Activated T-helper 1 cell treated with anti-CD3 and anti-CD28 coated beads, Interleukin-12 subunit alpha, Interleukin-12 subunit beta, Interleukin-2, Interleukin-4 antibody, amounts not matched to agents 30 ng/mL and 10 ng/mL and 1 ng/mL, durations not matched to agents 14 hours and 24 hours and 36 hours (primary cell): ENCODE measurements at places on chromosomes 4 and X. TPM values are rescaled to one million over a fixed set of nuclear protein-coding genes. Genes with fewer than 3 reads are reported as not detected.
A peak's percentile ranks its signal among the peaks of the same experiment; 100 is the strongest.

GRCh38 chr4:68951806-68952585 lies 392 bp upstream of the UGT2A3 start:
- no peak for DNase-seq

GRCh38 chr4:57462843-57463242 lies 352.7 kb upstream of the IGFBP7 start:
- no peak for DNase-seq

DNA sequence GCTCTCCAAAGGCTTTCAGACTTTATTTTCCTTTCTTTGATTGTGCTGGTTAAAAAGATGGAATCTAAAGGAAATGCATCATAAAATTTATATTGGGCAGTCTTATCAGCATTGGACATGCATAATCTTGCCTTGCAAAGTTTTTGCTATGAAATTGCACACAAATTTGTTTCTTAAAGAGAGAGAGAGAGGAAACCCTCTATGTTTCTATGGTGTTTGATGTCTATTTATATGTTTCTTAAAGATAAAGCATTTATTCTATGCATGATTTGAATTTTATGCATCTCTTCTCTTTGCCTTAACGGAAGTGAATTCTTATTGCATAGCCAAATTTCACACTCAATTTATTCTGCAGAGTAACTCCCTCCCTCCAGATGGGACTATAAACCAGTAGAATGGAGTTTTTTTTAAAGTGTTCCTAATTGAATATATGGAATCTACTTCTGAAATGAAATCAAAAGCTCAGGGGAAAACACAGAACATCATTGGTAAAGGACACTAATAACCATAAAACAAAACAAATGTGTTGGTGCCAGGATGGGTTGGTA lies 83.5 kb upstream of the PPARGC1A start:
- DNase-seq: no peak

- DNase-seq: no peak
These were observed 603 bp downstream of the MAD2L1 start for GRCh38 chr4:120065974-120066516.

GRCh38 chr4:148164557-148164956 lies 277.7 kb downstream of the NR3C2 start:
- DNase-seq: no peak

- no peak for DNase-seq
These were observed 397.0 kb downstream of the GPAT3 start for GRCh38 chr4:83932750-83933391.

DNA sequence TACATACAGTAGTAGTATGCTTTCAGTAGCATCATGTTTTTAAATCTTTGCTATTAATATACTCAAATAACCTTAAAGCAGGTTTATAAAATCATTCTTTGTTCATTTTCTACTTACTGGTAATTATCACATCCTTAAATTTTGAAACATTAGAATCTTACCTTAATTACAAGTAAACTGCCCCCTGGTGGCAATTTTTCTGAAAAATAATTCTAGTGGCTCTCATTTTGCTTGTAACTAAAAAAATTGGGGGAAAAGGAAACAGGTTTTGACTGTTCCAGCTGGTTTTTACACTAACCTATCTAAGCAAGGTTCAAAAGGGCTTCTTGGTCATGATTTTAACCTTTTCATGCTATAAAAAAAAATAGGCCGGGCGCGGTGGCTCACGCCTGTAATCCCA lies 18.5 kb upstream of the DCAF4L1 start:
- DNase-seq: no peak

GRCh38 chrX:96436105-96436504 lies 248.5 kb upstream of the DIAPH2 start:
- no peak for DNase-seq

DNA sequence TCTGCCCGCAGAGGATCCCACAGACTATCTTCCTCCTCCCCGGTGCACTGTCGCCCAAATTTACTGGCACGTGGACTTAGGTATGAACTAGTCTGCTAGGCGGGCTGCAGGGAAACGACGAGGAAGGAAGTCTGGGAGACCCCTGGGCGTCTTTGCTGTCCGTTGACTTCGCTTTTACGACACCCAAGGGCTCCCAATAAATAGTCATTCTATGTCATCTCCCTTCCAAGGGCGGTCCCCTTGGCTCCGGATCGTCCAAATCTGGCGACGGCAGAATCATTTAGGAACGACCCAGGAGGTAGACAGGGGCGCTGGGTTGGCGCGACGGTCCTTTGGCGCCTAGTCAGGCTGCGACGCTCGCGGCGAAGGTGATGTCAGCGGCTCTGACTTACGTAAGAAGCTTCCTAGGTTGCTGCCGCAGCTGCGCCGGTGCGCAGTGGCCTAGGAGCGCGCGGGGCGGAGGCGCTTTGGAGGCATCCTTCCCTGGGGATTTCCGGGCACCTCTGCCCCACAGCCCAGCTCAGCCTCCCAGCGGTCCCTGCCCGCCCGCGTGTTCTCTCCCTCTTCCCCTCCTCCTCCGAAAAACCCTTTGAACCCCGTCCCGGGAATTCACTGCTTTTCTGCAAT lies 2.2 kb downstream of the NHS start:
- no peak for DNase-seq

DNA sequence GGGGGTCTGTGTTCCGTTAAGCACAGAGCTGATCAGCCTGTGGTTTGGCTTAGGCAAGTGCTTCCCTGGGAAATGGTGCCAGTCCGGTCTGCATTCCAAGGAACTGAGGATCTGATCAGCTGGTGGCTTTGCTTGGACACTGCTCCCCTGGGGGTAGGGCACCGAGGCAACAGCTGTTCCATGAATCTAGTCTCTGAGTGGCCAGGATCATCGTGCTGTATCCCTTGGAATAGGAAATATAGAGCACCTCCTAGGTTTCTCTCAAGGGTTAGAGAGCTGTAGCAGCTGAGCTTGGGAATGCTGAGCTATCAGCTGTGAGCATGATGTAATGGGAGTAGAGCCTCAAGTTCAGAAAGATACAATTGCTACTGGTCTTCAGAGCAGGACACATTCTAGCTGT lies 863.9 kb downstream of the RAPGEF2 start:
- no peak for DNase-seq

GRCh38 chrX:154441984-154442707 lies 1.8 kb upstream of the FAM50A start:
- no peak for DNase-seq

GRCh38 chr4:154231806-154232478 lies 259.7 kb downstream of the DCHS2 start:
- no peak for DNase-seq

GRCh38 chrX:46681849-46682248 lies 77.1 kb downstream of the SLC9A7 start:
- no peak for DNase-seq

- DNase-seq: peak; percentile 22
These were observed 50.2 kb downstream of the DDX3X start for GRCh38 chrX:41384051-41384705.

DNA sequence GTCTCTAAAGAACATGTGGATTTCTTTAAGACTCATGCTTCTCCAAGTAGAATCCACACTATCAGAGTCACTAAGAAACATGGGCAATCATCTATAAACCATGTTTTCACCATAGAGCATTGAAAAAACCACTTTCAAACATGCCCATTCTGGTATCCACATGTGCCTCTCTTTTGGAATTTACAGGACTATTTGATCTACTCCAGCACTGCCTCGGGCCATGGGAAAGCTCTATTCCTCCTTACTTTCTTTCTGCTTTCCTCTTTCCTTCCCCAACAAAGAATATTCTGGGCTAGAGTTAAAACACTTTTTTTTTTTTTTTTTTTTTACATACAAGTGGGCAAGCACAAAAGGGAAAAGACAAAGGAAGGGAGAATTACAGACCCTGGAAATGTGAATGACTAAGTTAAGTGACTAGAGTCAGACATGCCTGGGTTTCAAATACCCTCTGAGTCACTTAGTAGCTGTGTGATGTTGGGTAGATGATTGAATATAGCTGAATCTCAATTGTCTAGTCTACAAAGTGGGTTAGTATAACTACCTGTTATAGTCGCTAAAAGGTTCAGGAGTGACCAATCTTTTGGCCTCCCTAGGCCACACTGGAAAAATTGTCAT lies 847.7 kb upstream of the INTU start:
- no peak for DNase-seq

TRIML1 gene
- not detected in 2 replicates for total RNA-seq

ARMCX1 gene
- 0.16 and 0.20 TPM in 2 replicates for total RNA-seq

ELF4 gene
- total RNA-seq: 26.1 and 26.6 TPM in 2 replicates

NLGN4X gene
- not detected in 2 replicates for total RNA-seq

PIR gene
- total RNA-seq: 4.3 and 4.9 TPM in 2 replicates
